ENCODE measurements at places on chromosomes 7 and 10. TPM values are rescaled to one million over a fixed set of nuclear protein-coding genes. Genes with fewer than 3 reads are reported as not detected.

The MRPS24 gene
- total RNA-seq = 260 TPM

GRCh38 chr7:157318015-157318706 lies 18.6 kb upstream of the DNAJB6 start:
- peak; percentile 70 for DNase-seq

The MPP7 gene
- 0.94 TPM for total RNA-seq

GRCh38 chr7:100568896-100569844 lies 4.5 kb downstream of the SAP25 start:
- DNase-seq = peak; percentile 78

DNA sequence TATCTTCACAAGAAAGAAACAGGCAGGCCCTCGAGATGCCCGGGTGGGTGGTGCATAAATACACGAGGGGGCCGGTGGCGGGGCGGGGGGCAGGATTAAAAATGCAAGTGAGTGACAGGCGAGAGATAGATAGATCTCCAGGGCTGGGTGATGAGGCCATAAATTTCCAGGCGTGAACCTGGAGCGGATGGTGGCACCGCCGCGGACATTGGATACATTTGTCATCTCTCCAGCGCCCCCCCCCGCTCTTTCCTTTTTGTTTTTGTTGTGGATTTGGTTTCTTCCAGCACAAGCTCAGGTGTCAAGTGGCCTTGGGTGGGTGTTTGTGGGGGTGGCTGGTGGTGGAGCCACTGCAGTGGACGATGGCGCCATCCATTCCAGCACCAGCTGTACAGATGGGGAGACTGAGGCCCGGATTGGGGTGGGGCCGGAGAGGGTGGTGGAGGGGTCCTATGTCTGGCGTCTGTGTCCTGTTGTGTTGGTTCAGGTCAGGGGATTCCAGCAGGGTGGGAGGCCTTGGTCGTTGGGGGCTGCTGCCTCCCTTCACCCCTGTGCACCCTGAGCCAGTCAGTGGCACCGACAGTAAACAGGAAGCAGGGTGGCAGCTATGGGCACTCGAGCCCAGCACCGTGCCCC lies 2.9 kb downstream of the ELFN1 start:
- DNase-seq = no peak

The MYH16 gene
- 0.34 TPM for total RNA-seq

- DNase-seq = no peak
Observed at GRCh38 chr7:84455788-84456187, 261.2 kb upstream of the SEMA3A start.

DNA sequence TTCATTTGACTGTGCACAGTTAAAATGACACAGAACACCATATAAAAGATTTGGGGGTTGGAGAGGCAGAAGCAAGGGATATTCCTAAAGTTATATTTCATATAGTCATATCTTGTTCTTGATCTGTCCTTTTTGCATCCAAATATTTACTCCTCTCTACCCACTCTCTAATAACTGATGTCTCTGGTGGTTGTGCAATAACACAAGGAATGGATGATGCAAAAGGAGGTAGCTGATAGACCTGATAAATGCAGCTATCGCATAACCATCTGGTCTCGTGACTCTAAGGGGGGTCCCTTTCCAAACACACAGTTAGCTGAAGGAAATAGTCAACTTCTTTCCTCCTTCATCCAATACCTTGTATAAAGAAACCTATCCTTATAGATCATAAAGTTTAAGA lies 123.1 kb downstream of the POLR1F start:
- DNase-seq = no peak

DNA sequence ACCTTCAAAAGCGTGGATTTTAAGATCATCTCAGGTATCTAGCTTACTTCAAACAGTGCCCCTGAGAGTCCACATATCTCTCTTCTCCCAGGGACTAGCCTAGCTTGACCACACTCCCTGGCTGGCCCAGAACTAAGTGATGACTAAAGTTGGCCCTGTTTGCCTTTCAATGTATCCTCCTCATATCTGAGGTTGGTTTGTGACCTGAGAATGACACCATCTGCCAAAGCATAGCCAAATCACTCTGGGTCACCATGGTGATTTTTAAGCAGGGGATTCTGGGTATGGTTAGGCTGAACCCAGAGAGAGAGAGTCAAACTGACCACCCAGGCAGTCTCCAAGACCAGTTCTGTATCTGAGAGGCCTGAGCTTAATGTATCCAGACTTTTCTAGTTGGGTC lies 16.2 kb downstream of the CNNM1 start:
- peak; percentile 99 for DNase-seq

DNA sequence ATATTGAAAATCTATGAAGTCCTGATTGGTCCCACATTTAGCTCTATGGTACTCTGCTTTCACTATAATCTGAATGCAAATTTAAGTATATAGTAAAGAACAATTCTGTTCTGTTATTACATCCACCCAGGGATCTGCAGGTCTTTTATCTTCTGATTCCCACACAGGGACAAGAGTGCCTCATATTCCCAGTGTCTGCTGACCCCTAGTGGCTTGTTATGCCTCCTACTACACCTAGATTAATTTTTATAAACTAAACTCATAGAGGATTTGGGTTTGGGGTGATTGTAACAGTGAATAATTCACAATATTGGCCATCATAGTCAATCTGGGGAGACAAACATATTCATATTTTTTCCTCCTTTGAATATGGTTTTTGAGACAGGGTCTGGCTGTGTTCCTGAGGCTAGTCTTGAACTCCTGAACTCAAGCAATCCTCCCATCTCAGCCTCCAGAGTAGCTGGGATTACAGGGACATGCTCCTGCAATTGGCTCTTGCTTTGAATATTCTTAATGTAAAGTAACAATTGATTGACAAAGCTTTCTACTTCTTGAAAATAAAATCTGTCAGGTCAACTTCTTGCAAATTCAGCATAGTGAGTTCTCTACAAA lies 282.1 kb downstream of the KCND2 start:
- DNase-seq = peak; percentile 28

The RGR gene
- total RNA-seq = not detected

The OR6B1 gene
- not detected for total RNA-seq

The ENTPD1 gene
- 0.02 TPM for total RNA-seq

DNA sequence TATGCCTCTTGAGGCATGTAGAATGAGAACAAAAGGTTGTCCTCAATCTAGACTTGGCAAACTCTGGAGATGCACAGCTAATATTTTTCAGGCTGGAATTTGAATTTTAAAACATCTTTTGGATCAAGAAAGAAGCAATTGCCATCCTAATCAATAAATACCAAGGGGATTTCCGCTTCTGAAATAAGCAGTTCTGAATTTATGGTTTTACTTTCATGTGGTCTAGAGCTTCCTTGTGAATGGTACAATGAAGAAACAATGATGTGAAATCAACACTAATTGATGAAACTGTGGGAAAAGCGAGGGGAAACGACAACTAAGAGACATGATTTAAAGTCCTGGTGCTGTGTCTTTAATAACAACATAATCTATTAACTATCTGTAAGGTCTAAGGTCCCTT lies 1202.7 kb downstream of the SORCS3 start:
- DNase-seq = no peak

- DNase-seq = no peak
Observed at GRCh38 chr7:151572136-151572535, 52.4 kb upstream of the RHEB start.

DNA sequence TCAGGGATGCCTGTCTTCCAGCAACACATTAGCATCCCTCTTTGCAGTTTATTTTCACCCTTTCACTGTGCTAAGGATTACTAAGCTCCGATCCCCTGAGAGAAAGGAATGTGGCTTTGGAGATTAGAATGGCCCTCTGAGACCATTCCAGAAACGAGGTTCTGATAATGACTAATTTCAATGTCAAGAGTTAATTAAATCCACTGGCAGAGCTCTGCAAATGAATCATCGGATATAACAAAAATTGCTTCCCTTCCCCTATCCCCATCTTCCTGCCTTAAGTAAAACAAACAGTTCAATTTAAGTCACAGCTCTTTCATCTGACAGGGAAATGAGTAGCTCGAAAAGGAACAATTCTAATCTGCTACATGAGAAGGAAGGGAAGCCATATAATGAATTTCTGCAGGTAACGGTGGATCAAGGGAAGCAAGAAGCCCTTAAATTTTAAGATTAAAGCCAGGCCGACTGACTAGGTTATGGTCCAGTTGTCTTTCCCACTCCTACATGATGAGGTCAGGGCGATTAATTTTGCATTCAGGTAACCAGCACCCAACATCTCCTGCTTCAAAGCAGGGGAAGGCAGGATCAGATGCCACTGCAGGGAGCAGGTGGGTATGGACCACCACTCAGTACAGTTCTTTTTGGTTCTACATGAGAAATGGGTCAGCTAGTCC lies 50.5 kb downstream of the MALSU1 start:
- DNase-seq = peak; percentile 96

DNA sequence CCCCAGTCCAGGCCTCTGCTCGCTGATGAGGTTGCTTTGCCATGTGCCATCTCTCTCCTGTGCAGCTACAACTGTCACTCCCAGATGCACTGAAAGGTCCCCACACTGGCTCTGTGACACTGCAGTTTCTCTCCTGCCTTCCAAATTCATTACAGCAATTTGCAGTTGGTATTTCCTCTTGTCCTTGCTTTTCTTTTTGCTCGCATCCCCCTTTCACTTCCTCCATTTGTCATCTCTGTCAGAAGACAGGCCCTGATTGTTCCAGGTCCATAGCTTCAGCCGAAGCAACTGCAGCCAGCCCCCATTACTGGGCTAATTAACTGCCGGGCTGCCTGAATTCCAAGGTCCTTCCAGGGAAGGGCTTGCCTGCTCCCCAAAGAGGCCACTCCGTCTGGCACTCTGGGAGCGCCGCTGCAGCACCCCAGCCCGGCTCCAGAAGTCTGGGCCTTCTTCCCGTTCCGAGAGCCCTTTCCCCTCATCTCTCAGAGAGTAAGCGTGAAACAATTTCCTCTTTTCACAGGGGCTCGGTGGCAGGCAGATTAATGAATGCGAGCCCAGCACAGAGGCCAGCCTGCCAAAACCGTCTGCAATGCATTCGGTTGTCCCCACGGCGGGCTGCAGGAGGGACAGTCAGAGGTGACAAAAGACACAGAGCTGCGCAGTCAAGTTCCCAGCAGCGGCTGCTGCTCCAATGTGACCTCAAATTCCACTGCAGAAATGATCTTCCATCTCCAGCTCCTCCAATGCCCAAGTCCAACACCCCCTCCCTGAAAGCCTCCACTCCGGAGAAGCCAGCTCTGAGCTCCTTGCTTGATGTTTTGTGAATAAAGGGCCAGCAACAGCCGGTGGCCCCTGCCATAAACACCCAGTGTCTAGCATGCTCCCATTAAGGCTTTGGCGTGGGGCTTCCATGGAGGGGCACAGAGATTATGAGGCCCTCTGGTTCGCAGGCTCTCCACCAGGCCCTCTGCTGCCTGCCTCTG lies 279.4 kb upstream of the HABP2 start:
- DNase-seq = no peak

DNA sequence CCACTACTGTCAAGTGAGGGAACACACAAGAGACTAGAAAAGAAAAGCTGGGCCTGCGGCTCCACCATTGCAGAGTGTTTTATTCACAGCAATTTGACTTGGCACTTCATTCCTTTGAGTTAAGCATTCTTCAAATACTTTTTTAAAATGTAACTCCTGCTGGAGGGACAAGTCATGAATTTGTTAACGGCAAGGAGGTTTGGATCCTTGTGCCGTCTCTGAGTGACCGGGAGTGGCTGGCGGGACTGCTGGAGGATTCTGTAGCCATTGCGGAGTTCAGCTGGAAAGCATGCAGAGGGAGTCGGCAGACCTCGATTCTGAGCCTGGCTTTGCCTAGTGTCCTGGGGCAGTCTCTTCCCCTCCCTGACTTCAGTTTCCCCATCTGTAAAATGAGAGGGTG lies 9.8 kb downstream of the HSPA12A start:
- DNase-seq = no peak

DNA sequence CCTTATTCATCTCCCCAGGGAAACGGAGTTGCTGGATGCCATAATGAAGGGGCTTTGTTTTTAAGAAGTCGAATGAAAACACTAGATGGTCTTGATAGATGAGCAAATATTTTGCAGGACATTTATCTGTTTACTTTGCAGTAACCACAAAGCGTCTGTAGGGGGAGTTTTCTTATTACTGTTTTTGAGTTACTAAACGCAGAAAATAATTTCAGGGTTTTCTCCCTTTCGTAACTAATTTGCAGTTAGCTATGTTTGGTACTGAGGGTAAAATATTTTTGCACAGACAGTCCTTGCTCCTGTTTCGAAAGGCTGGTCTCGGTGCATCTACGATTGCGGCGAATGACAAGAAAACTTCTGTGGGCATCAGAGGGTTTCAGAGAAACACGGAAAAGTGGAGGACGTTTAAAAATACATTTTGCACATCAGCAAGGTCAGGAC lies 505.6 kb upstream of the MKI67 start:
- DNase-seq = peak; percentile 13

DNA sequence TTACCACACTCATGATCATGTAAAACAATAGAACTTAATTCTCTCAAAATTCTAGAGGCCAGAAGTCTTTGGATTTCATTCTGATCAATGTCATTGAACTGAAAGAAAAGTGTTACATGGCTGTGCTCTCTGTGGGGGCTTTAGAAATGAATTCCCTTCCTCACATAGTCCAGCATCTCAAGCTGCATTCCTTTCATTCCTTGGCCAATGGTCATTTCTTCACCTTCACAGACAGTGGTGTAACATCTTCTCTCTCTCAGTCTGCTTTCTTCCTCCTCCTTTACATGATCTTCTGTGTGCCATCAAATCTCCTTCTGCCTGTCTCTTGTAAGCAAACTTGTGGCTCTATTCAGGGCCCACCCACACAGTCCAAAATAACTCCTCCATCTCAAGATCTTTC lies 735.3 kb downstream of the SUGCT start:
- DNase-seq = no peak

DNA sequence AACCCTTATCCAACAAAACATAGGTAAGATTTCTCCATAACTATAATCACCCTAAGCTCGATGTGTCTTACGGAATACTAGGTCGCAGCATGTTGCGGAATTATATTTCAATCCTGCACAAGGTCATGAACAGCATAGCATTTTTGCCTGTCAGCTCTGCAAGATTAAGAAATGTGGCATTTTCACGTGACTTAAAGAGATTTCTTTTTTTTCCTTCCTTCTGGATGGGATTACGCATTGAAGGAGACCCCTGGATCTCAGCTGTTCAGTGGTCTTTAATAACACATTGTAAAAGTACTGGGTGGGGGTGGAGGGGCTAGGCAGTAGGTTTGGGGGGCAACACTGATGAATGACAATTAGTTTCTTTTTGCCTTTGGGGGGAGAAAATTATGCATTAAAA lies 106.7 kb downstream of the CUBN start:
- no peak for DNase-seq

The RTKN2 gene
- total RNA-seq = 7.9 TPM

GRCh38 chr10:127100983-127101615 lies 95.3 kb downstream of the INSYN2A start:
- no peak for DNase-seq

All from M059J (cell line).